ENCODE measurements at places on chromosomes 5 and 9.

GRCh38 chr9:35712762-35713400 is 19.1 kb downstream of the TLN1 start:
- DNase-seq = no peak

- no peak for DNase-seq
Measured at GRCh38 chr9:136995362-136995761, 1.0 kb downstream of the CLIC3 start.

- no peak for DNase-seq
Measured at GRCh38 chr5:137148159-137148558, 351.0 kb downstream of the SPOCK1 start.

- no peak for DNase-seq
Measured at GRCh38 chr5:114335391-114335790, 26.5 kb upstream of the KCNN2 start.

DNA sequence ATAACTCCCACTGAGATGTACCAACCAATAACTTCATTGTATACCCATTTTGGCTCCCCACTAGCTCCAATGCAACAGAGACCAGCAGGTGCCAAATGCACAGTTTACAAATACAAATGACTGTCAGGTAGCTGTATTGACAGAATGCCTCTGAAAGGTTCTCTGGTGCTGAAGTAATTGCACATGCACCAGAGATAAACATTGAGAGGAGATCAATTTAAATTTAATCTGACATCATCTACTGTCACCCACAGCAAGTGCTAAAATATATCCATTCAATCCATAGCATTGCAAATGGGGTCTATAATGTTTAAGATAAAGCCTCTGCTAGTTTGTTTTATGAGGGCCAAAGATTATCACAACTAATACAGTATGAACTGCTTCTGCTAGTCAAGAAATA is 80.2 kb downstream of the STX17 start:
- no peak for DNase-seq

GRCh38 chr9:89862316-89862715 is 257.5 kb downstream of the GADD45G start:
- no peak for DNase-seq

DNA sequence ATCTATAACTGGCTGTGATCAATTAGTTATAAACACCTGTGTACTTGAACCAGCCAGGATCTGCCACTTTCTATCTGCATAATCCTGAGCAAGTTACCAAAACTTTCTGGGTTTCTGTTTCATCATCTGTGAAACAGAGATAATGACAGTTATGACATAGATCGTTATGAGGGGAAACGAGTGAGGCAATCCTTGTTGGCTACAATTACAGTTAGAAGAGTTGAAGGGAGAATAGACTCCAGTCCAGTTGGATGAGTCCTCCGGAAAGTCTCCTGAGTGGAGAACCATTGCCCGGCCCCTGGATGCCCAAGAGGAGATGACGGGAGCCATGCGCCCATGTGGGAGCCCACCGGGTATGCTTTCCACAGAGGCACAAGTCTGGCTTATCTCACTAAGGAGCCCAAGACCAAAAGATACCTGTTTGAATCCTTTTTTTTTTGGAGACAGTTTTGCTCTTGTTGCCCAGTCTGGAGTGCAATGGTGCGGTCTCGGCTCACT is 4.5 kb downstream of the PDE6A start:
- DNase-seq = no peak

GRCh38 chr9:90322296-90322695 is 320.3 kb downstream of the DIRAS2 start:
- no peak for DNase-seq

GRCh38 chr5:170525470-170526211 is 21.8 kb downstream of the KCNIP1 start:
- DNase-seq = no peak

DNA sequence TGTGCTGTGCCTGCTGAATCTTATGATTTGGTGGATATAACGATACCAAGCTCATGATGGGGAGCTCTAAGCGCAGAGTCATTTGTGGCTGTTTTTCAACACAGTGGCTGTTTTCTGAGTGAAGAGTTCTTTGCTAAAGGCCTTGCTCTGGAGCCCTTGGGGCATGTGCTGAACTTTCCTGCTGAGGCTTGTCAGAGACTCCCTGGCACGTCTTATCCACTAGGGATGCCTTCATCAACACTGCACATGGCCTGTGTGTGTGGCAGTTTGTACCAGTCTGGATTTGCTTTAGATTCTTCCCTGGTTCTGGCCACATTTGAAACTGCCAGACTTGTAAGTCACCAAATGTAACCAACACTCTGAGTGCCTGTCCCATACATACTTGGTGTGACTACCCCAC is 188.2 kb downstream of the DMRT2 start:
- no peak for DNase-seq

- DNase-seq = no peak
Measured at GRCh38 chr5:65199993-65200675, 281.6 kb downstream of the ADAMTS6 start.

DNA sequence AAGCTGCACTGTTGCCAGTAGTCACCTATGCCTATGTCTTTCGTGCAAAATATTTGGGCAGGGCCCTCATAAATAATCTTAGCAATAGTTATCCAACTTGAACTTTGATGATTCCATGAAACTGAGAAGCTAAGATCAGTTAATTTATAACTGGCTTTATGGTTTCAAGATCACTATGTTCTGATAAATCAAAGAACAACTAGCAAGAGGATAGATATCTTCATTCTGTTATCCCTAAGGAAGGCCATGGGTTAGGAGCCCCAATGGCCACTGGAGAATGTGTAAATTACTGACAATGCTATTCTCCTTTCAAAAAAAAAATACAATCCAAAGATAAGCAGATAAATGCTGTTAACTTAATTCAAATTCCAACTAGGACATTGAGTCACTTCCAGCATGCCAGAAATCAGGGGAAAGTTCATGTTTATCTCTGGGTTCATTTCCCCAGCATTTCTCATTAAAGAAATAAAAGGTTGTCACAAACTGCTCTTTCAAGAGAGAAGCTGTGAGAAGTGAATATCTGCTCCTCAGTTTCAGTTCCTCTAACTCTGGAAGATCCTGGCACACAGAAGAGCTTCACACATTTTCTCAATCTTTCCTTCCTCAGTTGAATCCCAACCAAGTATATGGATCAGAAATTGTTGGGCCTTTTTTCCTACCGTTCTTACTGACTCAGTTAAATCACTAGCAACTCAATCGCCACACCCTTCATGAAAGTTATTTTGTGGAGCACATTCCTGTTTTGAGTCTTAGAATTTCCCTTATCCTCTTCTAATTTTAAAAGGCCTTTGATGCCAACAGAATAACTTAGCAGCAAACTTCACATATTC is 59.6 kb upstream of the SLC1A1 start:
- no peak for DNase-seq

DNA sequence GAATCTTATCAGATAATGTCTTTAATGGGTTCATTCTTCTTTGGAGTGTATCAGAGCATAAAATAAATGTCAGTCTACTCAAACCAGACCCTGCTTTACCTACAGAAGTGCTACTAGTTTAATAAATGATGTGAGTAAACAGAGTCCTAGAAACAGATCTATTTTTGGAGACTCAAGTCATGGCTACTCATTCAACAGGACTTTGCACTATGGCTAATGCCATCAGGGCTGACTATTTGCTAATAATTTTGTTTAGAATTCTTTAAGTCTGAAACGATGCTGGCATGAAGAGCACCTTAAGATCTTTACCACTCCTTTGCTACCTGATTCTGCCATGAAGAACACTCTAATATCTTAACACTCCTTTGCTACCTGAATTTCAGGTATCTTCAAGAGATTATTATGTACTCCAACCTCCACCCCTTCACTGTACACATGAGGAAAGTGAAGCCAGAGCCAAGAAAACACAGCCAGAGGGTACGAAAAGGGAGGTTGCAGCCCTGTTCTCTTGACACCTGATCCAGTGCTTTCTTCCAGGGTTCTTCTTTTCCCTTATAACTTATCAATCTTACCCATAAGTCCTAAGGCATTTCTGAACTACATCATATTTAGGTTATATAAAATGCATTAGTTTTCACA is 62.4 kb downstream of the ZNF608 start:
- no peak for DNase-seq

DNA sequence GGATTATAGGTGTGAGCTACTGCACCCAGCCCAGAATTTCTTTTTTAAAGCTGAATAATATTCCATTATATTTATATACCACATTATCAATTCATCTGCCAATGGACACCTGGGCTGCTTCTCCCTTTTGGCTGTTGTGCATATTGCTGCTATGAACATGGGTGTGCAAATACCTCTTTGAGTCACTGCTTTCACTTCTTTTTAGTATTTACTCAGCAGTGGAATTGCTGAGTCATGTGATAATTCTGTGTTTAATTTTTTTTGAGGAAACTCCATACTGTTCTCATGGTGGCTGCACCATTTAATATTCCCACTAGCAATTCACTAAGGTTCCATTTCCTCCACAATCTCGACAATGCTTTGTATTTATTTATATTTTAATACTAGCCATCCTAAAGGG is 36.1 kb upstream of the KIF4B start:
- DNase-seq = no peak

GRCh38 chr5:98428806-98429205 is 344.7 kb upstream of the RGMB start:
- no peak for DNase-seq

DNA sequence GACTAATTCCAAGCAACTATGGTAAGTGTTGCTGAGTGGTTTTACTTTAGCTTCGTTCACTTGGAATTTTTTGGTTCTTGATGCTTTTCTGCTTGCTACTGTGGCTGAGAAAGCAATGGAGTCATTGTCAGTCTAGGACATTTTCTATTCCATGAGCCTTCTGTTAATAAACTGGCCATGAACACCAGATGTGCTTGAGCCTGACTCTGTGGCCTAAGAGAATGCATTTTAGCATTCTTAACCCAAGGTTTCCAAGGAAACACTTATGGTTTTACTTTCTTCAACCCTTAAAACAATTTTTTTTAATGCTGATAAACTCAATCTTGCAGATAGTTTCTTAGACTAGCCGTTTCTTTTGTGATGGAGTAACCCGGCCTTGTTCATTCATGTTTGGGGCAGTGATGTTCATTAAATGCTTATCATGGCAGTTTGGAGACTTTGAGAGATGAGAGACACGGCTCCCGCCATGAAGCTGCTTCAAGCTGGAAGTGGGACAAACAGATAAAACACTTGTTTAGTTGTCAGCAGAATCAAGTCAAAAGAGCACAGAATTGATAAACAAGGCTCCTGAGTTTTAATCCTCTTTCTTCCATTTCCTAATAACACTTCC is 42.4 kb downstream of the OSTF1 start:
- DNase-seq = no peak

- no peak for DNase-seq
Measured at GRCh38 chr5:13957032-13957645, 12.7 kb upstream of the DNAH5 start.

DNA sequence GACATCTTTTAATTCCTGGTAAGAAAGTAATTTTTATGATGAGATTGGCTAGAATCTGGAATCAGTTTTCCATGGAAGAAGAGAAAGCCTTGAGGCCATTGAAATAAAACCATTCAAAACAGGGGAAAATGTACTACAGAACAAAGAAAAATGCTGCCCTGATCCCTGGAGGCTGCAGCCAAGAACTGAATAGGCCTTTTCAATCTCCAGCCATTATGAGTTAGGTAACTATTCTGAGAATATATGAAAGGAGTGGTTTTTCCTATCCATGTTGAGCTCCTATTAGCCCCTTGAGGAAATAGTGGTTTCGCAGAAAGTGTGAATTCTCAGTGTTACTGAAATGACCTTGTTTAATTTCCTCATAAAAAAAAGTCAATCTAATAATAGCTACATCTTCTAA is 408.5 kb upstream of the GRAMD2B start:
- no peak for DNase-seq

- DNase-seq = no peak
Measured at GRCh38 chr5:132195727-132196126, 31.9 kb downstream of the P4HA2 start.

- DNase-seq = no peak
Measured at GRCh38 chr9:18516965-18517364, 43.0 kb downstream of the ADAMTSL1 start.

GRCh38 chr5:75138689-75139088 is 86.3 kb upstream of the GCNT4 start:
- DNase-seq = no peak

DNA sequence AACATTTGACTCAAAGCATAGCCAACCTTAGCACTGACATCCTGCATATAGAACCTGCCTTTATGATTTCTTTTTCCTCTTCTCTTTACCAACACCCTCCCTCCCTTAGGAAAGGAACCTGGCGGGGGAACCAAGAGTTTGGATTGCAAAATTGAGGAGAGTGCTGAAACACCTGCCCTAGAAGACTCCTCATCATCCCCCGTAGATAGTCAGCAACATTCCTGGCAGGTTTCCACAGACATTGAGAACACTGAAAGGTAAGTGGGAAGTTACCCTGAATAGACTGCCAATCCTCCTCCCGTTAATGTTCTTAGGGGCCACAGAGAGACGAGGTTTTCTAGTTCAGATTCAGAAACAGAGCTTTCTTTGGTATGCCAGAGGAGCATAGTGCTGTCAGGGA is 88.8 kb downstream of the RGS7BP start:
- no peak for DNase-seq

- no peak for DNase-seq
Measured at GRCh38 chr9:95879591-95879990, 4.1 kb downstream of the ERCC6L2 start.

DNA sequence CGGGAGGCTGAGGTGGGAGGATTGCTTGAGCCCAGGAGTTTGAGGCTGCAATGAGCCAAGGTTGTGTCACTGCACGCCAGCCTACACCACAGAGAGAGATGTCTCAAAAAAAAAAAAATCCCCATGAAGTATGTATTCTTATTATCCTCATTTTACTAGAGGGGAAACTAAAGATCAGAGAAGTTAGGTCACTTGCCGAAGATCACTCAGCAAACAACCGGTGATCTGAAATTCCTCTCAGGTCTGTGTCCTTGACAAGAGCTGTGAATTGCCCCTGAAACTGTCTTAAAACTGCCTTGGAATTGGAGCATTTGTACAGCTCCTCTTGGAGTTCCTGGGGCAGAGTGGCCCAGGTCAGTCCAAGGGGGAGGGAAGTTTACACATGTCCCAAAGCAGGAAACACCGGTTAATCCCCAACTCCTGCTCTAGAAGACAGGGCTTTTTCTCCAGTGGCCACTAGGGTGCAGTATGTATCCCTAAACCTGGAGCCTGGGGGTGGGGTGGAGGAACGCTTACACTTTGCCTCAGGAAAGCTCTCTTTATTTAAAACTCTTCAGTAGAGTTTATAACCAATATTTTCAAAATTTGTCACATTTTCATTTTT is 27.6 kb downstream of the AQP7 start:
- peak; percentile 35 for DNase-seq

GRCh38 chr5:68115584-68115983 is 100.0 kb upstream of the PIK3R1 start:
- no peak for DNase-seq

DNA sequence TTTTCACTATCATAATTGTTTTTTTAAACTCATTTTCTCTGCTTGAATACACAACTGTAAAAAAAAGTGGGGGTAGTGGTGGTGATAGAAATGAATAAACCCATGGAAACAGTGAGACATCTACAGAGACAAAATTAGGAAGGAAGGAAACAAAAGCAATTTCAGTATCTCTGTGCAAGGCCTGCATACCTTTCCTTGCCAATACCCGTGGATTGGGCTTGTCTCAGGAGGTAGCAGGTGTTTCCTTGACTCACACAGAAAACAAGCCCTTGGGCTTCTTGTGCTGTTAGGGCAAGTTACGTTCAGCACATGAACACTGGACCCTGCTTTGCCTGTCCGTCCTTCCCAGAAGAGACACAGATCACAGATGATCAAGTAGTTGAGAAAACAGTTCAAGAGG is 372.2 kb downstream of the ZSWIM6 start:
- no peak for DNase-seq

- DNase-seq = no peak
Measured at GRCh38 chr5:94505327-94506068, 112.9 kb downstream of the KIAA0825 start.

All from stimulated activated CD8-positive, alpha-beta memory T cell treated with anti-CD3 and anti-CD28 coated beads, Interleukin-15, amount 100 ng/mL, for 1 hour (primary cell).